H54 (cell line): ENCODE measurements at places on chromosomes 12 and 14.

- no peak for DNase-seq
Measured at GRCh38 chr12:68850390-68850789, 42.4 kb downstream of the MDM2 start.

DNA sequence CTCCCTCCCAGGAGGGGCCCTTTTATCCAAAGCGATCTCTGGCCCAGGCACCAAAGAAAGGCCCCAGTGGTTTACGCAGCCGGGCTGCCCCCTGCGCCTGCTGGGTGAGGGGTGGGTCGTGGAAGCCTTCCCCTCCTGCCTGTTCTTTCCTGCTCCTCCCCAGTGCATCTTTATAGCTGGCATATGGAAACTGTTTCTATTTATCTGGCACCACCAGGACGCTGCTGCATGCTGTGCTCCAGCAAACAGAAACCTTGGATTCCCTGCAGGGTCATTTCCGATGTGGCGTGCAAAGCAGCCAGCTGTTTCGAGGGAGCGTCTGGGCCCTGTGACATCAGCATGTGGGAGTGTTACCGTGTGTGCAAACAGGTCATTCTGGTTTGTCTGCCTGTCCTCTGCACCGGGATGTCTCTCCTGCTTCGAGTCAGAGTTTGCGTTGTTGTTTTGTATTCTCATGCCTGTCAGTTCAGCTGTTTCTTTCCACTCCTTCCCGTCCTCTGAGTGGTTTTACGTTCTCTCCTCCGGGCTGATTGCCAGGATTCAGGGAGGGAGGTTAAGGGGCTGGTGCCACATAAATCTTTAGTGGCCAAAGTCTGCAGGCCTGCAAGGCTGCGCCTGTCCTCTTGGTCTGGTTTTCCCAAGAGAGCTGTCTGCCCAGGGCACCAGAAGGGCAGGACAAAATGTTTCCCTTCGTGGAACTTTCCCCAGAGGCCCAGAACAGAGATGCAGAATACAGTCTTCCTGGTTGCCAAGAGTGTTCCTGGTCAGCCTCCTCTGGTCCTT, 24.6 kb downstream of the TPCN1 start:
- DNase-seq = no peak

GRCh38 chr12:104694161-104694560, 237.4 kb downstream of the CHST11 start:
- DNase-seq = no peak

DNA sequence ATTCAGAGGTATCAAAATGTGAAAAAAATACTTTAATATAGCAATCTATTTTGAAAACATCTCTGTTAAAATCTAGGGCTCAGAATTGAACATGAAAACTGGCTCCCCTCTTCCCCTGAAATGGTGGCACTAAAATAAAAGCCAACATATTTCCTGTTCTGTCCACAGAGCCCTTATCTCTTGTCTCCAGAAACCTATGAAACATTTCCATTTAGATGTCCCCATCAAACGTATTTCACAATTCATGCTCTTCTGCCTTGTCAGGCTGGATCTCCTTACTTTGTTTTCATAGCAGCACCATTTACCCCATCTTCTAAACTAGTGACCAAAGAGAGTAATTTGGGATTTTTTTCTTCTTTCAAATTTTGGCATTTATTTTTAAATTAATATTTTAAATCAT, 42.4 kb downstream of the PDE3A start:
- no peak for DNase-seq

DNA sequence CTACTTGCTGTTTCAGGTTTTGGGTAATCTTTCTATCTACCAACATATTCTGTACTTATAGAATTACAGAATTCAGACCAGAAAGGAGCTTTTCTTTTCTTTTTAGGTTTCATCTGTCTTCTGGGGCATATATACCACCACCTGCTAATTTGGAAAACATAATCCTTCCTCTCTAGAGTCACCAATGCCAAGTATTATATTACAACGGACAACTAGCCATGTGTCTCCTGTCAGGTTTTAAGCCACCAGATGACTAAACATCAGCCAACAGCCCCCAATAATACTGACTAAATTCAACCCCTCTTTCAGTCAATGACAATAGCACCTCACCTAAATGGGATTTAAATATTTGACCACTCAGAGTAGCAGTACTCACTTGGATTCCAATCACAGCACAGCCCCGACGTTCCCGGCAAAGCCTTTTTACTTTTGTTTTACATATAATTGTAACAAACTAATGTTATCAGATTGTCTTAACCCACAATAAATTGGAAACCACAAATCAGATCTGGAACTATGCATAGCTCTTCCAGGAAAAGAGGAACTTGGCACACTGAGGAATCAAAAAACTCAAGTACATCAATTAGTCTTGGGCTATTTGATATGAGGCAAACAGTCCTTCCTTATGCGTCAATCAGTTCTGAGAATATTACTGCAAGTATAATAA, 13.5 kb downstream of the SLC11A2 start:
- DNase-seq = no peak

GRCh38 chr12:114444422-114445279, 38.7 kb upstream of the TBX5 start:
- DNase-seq = no peak

- DNase-seq = no peak
Measured at GRCh38 chr12:50926415-50926814, 25.9 kb upstream of the HIGD1C start.

- no peak for DNase-seq
Measured at GRCh38 chr12:131803961-131804521, 24.2 kb upstream of the MMP17 start.

- peak; percentile 18 for DNase-seq
Measured at GRCh38 chr12:30694412-30695198, 1.1 kb downstream of the IPO8 start.

DNA sequence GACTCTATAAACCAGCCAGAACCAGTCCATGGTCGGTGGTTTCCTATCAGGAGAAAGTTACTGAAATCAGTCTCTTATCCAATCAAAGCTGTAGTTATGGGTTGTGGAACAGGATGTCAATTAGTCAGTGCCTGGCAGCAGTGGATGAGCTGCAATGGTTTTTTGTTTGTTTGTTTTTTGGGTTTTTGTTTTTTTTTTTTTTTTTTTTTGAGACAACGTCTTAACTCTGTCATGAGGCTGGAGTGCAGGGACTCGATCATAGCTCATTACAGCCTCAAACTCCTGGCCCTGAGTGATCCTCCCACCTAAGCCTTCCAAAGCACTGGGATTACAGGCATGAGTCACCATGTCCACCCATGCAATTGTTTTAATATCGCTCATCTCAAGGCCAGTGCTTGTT, 113.3 kb upstream of the CAND1 start:
- DNase-seq = no peak

- no peak for DNase-seq
Measured at GRCh38 chr12:95548539-95549391, 2.5 kb downstream of the USP44 start.

DNA sequence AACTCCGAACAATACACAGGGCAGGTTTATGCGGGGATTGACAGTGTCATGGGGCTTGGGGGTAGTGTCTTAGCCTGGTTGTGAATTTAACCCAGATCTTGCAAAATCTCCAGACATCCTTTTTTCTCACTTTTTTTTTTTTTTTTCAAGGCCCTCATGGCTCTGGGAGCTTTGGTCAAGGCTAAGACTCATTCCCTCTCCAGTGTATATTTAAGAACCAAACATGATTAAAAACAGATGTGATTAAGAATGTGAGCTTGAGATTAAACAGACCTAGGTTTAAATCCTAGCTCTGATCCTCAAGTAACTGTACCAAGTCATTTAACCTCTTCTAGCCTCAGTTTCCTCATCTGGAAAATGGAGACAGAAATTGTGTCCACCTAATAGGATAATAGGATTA, 151.7 kb upstream of the FUT8 start:
- no peak for DNase-seq

GRCh38 chr14:54691525-54692283, 124.8 kb downstream of the SAMD4A start:
- DNase-seq = peak; percentile 27

DNA sequence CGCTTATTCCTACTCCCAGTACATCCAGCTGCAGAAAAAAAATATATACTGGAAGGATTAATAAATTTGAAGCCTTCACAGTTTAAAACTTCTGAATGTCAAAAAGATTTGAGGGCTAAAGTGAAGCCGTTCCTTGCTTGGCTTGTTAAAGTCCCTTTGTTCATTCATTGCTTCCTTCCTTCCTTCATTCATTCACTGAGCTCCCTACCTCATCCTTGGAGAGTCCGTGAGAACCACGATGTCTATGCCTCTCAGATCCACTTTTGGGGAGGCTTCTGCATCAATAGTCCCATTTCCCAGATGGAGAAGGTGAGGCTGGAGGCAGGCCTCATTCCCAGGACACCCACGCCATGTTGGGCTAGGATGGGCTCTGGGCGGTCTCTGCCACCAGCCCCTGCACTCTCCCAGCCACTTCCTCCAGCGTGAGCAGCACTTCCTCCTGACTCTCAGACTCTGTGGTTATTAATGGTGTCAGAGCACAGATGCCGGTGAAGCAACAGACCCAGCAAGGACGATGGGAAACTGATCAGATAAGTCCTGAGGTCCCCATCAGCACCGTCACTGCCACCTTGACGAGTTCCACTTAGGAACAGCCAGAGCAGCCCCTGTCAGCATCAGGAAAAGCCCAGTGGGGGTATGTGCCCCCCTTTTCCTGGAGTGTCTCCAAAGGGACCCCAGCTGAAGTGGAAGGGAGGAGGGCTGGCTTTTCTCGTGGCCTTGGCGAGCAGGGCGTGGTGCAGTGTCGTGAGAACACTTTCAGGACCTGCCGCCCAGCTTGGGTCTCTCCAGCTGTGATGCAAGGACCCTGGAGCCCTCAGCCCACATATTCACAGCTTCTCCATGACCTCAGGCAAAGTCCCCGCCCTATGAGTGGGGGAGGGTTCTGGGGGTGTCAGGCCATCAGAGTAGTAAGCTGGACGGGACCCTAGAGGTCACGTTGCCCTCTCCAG, 21.2 kb downstream of the ASB2 start:
- DNase-seq = no peak

- DNase-seq = no peak
Measured at GRCh38 chr12:89239534-89239933, 112.8 kb downstream of the DUSP6 start.

DNA sequence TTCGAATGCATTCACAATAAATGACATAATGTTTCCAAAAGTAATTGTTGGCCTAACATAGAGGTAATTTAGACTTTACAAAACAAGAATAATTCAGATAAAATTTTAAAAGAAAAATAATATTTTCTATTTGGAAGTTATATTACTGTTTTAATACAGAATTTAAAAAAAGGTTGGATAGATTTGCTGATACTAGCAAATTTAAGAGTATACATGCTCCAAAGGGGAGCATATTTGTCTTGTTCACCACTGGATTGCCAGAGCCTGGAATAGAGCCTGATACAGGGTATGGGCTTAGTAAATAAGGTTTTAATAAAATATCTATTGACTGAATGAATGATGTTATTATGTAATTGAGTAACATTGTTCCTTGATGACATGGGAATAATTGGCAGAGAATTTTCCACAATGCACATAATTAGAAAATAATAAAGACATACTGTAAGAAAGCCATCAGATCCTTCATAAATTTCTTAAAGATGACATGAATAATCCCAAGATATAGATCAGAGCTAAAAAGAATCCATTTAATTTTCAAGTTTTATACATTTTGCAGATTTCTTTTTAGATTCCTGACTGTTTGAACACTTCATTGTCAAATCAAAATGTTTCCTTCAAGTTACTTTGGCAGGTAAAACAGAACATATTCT, 305.3 kb downstream of the SLC6A15 start:
- no peak for DNase-seq

GRCh38 chr12:121301876-121302275, 5.4 kb upstream of the CAMKK2 start:
- DNase-seq = no peak

GRCh38 chr12:109393437-109394345, 46.0 kb downstream of the MYO1H start:
- DNase-seq = peak; percentile 51

DNA sequence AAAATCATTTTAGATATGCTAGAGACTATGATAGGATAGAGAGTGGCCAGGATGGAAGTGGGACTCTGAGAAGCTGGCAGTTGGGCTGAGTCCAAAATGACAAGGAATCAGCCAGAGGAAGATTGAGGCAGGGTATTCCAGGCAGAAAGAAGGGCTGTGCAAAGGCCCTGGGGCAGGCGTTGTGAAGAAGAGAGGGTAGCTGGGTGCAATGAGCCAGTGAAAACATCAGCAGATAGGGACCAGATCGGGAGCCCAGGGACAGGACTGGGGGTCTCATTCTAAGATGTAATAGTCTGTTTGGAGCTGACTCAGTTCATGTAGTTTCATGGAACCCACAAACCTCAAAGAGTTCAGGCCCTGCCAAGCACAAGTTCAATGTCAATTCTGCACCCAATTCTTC, 126.6 kb downstream of the KSR2 start:
- DNase-seq = no peak

GRCh38 chr12:48151103-48151771, 6.1 kb downstream of the ASB8 start:
- DNase-seq = no peak

- DNase-seq = no peak
Measured at GRCh38 chr12:64742416-64742815, 16.8 kb downstream of the GNS start.

- DNase-seq = no peak
Measured at GRCh38 chr14:21978184-21978998, 304.8 kb upstream of the OR4E1 start.

DNA sequence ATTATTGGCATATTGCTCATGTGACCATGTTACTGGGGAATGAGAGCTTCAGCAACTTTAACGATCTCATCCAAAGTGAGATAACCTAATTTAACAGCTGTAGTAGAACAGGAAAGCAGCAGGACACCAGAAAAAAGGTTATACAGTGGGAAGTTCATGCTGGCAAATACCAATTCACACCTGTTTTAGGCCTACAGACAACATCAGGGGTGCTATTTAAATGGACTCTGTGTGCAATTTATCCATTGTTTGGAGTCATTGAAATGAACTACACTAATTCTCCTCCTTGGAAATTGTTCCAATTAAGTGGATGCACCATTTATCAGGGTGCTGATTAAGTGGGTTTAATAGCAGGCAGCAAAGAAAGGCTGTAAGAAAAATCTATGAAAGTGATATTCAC, 424.4 kb upstream of the LMO3 start:
- no peak for DNase-seq

GRCh38 chr14:103022002-103022684, 35.2 kb downstream of the CDC42BPB start:
- no peak for DNase-seq

DNA sequence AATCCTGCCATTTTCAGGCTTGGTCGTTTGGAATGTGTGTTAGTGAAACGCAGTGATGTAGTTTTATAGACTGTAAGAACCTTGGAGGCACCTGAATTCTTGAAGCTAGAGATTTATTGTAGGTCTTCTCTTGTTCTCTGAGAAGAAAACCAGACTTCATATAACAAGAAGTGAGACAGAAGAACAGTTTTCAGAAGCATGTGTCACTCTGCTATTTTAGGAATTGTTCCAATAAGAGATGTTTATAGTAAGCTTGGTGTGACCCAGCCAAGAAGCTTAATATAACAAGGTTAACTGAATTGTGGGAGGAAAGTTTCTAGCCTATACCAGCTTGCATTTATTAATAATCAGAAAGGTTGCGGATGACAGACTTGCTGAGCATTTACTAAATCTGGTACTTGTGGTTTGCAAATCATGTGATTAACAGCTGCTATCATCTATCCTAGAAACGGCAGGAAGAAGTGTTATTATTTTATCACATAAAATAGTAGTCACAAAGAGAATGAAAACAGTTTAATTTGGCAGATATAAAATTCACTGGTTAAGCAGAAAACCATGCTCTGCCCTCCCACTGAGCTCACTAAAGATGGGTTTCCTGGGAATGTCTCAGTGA, 49.2 kb upstream of the BCAT1 start:
- no peak for DNase-seq
